ENCODE measurements at places on chromosomes 5 and 9.

DNA sequence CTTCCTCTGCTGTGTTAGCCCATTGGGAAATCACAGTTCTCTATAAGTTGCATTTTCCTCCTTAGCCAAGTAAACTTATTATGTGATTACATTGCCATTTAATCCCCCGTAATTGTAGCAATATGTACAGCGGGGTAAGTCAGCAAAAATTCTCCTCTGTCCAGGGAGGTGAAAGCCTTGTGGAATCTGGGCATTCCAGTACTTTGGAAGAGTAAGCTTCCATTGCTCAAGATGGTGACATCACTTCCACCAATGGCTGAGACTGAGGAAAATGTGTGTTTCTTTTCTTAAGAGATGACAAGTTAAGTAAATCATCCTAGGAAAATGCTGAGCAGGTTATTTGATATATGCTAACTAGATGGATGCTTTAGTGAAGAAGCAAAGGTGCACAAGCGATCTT is 436.7 kb downstream of the CETN3 start:
- DNase-seq: no peak

- no peak for DNase-seq
Measured at GRCh38 chr9:5452286-5452609, 1.9 kb downstream of the CD274 start.

GRCh38 chr5:159061179-159061796 is 38.4 kb downstream of the EBF1 start:
- no peak for DNase-seq

DNA sequence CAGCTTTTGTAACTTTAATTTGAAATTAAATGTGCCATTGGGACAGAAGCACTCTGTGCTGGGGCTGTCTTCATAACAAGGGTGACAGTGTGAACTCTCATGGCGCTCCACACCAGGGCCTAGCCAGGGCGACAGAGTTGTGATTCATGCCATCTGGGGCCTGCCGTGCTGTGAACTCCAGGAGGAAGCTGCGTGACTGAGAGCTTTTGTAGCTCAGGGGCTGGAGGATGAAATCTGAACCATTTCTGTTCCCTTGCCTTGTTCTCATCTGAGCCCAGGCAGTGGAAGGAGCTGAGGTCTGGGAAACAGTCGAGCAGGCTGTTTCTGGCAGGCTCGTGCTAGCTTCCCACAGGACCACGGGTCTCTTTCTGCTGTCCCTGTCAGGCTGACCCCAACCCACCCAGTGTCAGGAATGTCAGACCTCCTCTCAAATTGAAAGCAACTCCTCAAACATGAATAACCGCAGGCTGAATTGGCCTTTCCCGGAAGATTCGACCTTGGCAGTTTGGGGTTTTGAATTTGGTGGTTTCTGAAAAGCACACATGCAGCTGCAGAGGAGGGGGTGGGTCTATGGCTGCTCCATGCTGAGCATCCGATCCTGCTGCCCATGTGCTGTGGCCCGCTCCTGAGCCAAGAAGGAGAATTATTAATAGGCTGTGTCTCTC is 69.2 kb upstream of the RPS23 start:
- DNase-seq: peak; percentile 83

GRCh38 chr5:65734921-65735320 is 12.9 kb downstream of the NLN start:
- DNase-seq: peak; percentile 56

GRCh38 chr5:147859962-147860640 is 18.4 kb upstream of the SCGB3A2 start:
- no peak for DNase-seq

DNA sequence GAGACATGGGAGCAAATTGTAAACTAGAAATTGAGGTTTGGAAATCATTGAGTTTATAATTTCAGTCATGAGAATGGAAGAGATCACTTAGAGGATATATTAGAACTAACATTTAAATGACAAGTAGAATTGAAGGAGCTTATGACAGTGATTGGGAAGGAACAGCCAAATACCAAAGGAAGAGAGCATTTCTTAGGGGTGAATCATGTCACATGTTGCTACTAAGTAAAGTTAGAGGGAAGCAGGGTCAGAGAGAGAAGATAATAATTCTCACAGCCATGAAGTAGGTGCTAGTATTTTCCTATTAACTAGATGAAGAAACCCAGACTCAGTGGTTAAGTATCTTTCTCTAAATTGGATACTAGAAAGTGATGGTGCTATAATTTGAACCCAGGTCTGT is 59.3 kb downstream of the COMMD10 start:
- DNase-seq: no peak

DNA sequence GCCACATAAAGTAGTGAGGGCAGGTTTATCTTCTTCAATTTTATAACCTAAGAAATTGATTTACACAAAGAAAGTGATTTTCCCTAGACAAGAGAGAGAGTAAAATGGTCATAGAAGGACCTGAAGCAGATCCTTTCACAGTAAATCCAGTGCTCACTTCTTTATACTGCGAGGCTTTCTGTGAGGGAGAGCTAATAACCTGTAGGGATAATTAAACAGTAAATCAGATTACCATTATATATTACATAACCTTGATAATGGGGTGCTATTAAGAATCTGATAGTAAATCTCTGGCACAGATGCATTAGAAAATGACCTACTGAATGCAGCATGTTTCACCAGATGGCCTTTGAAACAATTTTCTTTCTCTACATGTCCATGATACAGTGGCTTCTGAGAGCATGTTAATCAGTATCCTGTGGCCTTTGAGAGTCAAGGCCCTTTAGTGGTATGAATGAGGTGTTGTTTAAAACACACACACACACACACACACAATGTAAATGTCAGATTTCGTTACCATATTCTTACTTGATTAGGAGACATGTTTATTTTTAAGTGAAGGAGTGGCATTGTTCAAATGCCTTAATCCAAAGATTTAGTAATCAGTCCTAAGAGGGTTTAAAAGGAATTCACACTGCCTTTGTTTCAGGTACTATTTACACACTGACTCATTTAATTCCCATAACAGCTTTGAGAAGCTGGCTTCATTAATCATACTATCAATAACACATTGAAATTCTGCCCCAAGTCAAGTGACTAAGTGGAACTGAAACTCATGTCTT is 124.7 kb downstream of the ALDH1A1 start:
- no peak for DNase-seq

DNA sequence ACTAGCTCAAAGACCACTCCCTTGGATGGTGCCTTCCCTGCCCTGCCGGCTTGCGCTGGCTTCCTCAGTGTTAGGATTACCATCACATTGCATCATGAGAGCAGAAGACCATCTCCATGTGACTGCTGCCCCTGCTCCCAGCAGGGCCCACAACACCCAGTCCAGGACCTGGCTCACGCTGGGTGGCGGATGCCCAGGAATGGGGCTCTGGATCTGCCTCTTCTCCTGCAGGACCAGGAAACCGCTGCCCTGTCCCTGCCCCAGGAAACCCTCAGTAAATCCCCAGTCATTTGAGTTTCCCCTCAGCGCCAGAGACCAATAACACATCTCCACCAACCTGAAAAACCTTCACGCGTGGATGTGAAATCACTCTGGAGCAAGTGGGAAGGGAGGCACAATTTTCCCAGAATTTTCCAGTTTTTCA is 3.3 kb upstream of the RNF44 start:
- DNase-seq: no peak

DNA sequence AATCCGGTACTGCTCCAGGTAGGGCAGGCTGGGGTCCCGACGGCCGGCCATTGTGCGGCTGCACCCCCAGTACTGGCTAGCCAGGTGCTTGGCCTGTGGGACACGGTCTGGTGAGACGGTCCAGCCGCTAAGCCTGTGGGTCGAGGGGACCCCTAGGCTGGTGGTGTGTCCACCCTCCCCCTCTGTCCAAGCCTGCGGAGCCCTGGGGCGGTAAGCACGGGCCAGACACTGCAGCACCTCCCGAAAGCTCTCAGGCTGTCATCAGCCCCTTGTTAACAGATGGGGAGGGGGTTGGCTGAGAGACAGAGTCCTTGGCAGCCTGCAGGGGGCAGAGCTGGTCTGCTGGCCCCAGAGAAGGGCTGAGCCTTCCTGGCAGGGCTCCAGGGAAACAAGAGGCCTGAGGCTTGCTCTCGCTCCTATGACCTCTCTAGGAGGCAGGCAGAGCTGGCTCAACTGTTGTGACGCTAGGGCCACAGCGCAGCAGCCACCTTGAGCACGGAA is 11.8 kb upstream of the MRNIP start:
- peak; percentile 62 for DNase-seq

GRCh38 chr9:16540743-16541613 is 329.5 kb downstream of the BNC2 start:
- DNase-seq: no peak

- no peak for DNase-seq
Measured at GRCh38 chr5:107373549-107374263, 297.0 kb downstream of the EFNA5 start.

GRCh38 chr5:150279330-150280020 is 10.1 kb downstream of the CAMK2A start:
- DNase-seq: no peak

- peak; percentile 24 for DNase-seq
Measured at GRCh38 chr5:89043676-89044075, 160.7 kb upstream of the MEF2C start.

DNA sequence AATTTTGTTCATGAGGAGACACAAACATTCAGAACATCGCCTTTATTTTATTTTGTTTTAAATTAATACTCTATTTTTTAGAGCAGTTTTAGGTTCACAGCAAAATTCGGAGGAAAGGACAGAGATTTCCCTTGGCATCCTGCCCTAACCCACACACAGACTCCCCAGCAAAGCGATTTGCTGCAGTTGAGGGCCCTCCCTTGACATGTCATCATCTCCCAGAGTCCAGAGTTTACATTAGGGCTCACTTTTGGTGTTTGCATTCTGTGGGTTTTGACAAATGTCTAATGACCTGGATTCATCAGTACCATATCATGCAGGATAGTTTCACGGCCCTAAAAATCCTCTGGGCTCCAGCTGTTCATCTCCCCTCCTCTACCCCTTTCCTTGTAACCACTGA is 33.6 kb upstream of the COL5A1 start:
- DNase-seq: no peak

DNA sequence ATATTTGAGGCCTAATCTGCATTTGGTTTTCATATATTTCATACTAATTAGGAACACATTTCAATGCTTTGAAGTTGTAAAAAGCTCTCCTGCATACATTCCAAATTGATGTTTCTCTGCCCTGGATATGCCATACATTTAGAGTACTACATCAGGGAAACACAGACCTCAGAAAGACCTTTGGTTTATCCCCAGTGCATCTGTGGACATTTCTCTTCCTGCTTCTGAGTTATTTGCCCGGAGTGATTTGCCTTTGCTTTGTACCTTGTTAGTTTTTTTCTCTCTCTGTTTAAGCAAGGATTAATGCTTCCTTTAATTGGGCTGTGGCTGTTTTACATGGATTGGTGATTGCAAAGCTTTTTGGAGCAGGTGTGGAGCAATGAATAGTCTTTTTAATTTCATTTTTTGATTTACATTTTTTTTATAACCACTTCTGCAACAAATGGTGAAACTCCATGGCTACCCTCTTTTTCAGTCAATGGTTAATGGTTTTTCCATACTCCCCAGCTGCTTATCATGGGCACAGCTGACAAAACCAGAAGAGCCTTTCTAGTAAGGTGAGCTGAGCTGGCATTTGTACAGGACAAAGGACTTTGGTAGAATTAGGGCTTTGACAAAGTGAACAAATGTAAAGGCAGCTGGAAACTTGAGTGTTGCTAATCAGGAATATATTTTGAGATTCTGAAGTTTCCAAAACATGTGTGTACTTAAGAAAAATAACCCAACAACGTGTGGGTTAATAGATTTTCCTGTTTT is 54.2 kb downstream of the ZSWIM6 start:
- DNase-seq: no peak

GRCh38 chr5:122400341-122400740 is 88.3 kb downstream of the SNCAIP start:
- DNase-seq: no peak

GRCh38 chr9:134163371-134164196 is 780 bp downstream of the RNU6ATAC start:
- no peak for DNase-seq

- DNase-seq: peak; percentile 84
Measured at GRCh38 chr9:122158202-122158601, 1.4 kb downstream of the NDUFA8 start.

DNA sequence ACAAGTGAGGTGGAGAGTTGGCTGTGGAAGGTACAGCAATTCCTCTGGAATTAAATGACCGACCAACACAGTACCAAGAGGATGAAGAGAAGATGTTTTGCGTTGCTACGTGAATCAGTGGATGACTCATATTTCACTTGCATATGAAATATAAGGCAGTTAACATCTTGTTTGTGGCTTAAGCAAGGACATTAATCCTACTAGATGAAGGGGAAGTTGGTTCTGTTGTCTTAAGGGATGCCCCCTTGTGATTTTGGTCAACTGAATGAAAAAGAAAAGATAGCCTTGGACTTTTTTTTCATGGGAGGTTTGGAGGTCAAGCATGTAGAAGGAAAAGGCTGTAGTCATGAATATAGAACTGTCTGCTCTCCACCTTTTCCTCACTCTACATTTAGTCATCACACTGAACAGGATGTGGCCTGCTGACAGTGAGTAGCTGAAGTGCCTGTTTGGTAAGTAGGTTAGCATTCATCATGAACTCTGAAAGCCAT is 33.9 kb downstream of the VLDLR start:
- DNase-seq: peak; percentile 8

DNA sequence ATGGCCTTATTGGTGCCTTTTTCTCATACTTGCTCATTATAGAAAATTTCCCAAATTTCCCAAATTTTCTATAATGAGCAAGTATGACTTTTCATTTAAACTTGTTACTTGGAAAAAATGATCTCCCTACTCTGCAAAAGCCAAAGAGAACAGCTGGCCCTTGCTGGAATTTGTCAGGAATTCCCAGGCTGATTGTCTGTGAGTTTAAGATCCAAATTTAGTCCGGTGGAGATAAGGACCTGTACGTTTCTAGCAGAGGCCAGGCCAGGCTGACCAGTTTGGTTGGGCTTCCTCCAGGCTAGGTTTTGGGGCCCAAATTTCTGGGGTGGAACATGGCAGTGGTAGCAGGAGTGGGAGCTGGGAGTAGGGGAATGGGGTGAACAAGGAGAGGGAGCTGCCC is 51.9 kb downstream of the NEURL1B start:
- no peak for DNase-seq

GRCh38 chr9:128128836-128129590 is 1.5 kb upstream of the PTGES2 start:
- no peak for DNase-seq

All from KBM-7 (cell line).